ENCODE measurements at places on chromosomes 1 and 21. TPM values are rescaled to one million over a fixed set of nuclear protein-coding genes. Genes with fewer than 3 reads are reported as not detected.

- no peak for DNase-seq
- no peak overlapping the region for H3K27ac ChIP-seq
- H3K4me1 ChIP-seq: no peaks in the 10 kb centered on the region
- no peak overlapping the region for H3K4me3 ChIP-seq
- no peaks in the 10 kb centered on the region for H3K27me3 ChIP-seq
These were observed 32.0 kb upstream of the EPS15 start for GRCh38 chr1:51551081-51551480.

- peaks cover 16% of the 10 kb centered on the region for H3K27me3 ChIP-seq
- H3K4me1 ChIP-seq: peaks cover 3% of the 10 kb centered on the region
- DNase-seq: no peak
- no peak overlapping the region for H3K4me3 ChIP-seq
These were observed 14.5 kb downstream of the CD247 start for GRCh38 chr1:167503626-167504466.

Gene LCE2B
- total RNA-seq: not detected

DNA sequence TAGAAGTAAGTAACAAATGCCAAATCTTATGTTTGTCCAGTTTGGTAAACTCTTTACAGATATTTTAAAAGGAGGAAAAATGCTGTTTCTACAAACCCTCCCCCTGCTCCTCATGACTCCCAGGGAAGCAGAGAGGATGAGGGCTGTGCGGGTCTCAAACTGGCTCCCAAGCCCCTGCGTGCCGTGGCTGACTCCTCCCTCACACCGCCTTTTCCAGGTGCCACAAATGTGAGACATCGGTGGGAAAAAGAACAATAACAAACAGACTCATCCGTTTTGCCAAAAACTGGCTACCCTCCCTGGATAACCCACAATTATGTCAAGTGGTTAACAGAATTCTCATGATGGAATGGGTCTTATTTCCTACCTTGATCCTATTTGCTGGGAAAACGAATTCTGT, 594.6 kb downstream of the PTPRU start:
- H3K27ac ChIP-seq: no peak overlapping the region
- H3K4me3 ChIP-seq: no peak overlapping the region
- H3K27me3 ChIP-seq: peaks cover 23% of the 10 kb centered on the region
- H3K36me3 ChIP-seq: no peaks in the 10 kb centered on the region

- no peak overlapping the region for H3K4me3 ChIP-seq
- no peak overlapping the region for H3K27ac ChIP-seq
- H3K27me3 ChIP-seq: no peaks in the 10 kb centered on the region
- DNase-seq: no peak
These were observed 417.2 kb upstream of the PBX1 start for GRCh38 chr1:164141797-164142196.

Data from progenitor cell of endocrine pancreas (in vitro differentiated cells).